Activated naive CD4-positive, alpha-beta T cell treated with anti-CD3 and anti-CD28 coated beads, Interleukin-2, amount 50 U/mL, for 72 hours (primary cell): ENCODE measurements at places on chromosomes 7 and 10.

DNA sequence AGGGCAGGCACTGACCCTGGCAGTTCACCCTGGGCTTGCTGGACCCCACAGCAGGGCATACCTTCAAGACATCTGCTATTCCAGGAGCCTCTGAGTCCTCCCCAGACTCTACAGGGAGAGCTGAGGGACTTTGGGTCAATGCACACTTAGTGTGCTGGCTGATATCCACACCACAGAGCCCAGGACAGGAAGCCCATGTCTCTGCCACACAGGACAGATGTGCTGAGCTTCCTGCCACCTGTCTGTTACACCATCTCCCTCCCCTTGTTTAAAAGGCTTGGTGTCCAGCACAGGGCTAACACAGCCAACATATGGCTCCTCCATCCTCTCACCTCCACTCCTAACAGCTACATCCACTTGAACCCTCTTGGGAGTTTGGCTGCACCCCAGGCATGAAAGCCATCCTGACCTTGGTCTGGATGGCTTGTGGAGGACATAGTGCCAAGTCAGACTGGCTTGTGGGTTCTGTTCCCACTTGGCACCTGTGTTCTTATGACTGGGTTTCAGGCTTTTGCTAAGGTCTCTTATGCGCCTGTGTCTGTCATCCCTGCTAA, 529.8 kb downstream of the GALNT17 start:
- no peak for DNase-seq

DNA sequence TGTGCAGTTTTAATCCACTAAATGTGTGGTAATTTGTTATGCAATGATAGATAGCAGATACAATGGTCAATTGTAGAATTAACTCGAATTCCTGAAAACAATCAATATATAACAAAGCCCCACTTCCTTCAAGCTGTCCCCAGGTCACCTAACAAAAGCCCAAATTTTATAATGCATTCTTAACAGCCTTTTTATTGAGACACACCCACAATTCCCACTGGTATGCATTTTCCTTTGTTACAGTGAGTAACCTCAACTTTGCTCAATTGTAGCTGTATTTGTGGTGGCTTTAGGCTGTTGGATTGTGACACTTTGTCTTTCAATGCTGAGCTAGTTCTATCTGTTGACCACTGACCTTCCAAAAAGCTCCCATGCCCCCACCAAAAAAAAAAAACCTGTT, 279.8 kb upstream of the CACNA2D1 start:
- DNase-seq = no peak

DNA sequence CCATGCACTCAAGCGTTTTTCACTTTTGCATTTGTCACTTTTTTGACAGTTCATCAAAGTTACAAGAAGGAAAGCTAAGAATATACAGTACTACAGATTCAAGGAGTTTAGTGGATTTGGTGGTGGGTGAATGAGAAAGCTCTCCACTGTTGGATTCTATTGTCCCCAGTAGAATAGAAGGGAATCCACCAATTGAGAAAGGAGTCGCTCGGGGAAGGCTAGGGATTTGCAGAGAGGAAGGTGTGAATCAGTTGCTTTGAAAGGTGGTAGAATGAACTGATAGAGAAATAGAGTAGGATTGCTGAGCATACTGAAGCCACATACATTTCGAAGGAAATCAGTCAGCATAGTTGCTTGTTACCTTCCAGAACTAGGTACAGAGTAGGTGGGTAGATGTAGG, 33.7 kb upstream of the GLCCI1 start:
- DNase-seq = no peak

DNA sequence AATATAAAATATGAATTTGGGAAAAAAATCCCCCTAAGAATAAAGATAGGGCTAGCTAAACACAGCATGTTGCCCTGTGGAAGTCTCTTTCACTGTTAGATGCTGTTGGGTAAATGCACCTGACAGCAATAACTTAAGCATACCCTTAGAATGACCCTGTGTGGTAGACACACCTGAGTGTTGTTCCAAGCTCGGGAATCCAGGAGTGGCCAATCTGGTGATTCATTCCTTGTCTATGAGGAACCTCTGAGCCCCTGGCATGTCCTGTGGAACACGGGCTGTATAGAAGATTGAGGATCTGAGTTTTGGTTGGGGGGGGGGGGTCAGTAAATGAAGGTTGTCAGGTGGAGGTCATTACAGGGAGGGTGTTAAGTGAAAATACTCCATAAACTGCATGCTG, 730.0 kb upstream of the IGFBP3 start:
- no peak for DNase-seq

DNA sequence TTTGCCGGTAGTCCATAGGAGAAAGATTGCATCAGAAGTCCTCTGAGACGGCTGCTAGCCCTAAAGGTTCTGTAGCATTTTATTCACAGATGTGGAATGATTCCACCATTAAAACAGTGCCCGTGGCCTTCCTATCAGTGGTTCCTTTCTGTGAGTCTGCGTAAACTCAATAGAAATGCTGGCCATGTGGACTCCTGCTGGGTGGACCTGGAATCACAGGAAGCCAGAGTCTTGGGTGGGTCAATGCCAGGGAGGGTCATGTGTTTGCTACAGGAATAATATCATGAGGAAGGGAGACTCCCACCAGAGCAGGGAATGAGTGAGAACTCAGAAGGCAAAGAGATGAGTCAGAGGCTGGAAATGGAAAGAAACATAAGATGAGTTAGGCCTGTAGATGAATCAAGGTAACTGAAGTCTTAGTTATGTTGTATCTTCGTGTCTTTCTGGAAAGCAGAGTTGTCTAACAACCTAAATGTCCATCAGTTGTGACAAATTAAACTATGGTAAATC, 410.4 kb upstream of the AUTS2 start:
- DNase-seq = no peak

- no peak for DNase-seq
Observed at GRCh38 chr10:4819707-4820106, 6.3 kb upstream of the AKR1E2 start.

DNA sequence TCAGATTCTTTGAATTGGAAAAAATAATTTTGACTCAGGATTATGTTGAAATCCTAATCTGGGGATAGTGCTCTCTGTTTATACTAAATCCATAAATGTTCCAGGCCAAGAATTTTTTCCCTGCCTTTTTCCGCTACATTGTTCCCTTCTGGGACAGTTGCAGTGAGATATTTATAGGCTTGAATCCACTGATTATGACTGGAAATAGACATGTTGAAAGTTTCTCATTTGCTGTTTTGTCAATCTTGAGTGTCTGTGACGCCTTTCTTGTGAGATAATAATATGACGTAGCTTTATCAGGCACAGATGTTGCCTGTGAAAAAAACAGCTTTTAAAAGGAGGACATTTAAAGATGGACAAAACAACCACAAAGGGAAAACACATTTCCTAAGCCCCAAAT, 155.9 kb downstream of the ARID5B start:
- DNase-seq = no peak

GRCh38 chr7:55409482-55410225, 44.5 kb downstream of the LANCL2 start:
- DNase-seq = no peak

DNA sequence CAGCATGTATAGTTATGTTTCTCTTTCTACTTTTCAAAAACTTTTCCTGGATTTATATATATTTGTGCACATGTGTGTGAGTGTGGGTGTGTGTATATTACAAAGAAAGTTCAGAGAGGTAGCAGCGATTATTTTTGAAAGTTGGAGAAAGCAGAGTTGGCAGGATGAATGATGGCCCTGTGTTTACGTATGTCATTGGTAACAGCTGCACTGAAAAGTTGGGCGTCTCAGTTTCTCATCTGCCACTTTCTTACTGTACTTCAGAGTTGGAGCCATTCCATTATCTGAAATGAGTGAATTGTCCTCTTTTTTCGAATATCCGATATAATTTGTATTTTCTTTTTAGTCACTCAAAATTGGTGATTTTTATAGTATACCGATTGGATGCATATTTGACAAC, 172.2 kb downstream of the CDK14 start:
- DNase-seq = no peak

GRCh38 chr7:140923358-140924006, 1.2 kb downstream of the BRAF start:
- no peak for DNase-seq

- no peak for DNase-seq
Observed at GRCh38 chr10:119555178-119555784, 12.8 kb upstream of the RGS10 start.
